ENCODE measurements at places on chromosomes 16 and 17.

DNA sequence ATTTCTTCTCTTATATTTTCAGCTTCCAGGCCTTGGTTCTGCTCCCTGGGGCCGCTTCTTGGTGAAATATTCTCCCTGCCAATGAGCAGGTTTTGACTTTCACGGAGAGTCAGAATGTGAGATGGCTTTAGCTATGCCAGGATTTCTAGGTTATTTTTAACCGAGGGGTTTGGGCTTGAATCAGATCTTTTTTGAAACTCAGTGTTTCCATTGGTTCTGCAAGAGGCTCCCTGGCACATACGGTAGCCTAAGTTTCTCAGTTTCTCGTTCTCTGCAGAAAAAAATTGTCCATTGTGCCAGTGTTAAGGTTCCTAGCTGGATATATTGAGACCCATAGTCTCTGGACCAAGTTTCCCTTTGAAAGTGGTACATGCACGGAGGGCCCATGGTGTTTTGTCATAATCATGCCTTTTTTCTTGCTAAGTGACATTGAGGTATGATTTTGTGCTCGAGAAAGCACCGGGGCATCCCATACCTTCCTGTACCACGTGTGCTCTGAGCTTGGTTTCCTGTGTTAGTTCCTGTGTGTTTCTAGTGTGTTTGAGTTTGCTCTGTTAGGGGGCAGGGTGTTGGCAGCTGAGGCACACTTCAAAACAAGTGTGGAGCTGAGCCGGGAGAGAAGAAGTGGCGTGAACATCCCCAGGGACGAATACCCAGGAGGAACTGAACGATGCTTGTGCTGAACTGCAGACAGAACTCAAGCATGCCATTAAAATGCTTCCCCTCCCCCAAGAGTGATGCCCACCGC lies 127.2 kb downstream of the HS3ST3B1 start:
- peak; percentile 73 for DNase-seq

GRCh38 chr17:47177261-47177660 lies 11.8 kb downstream of the CDC27 start:
- no peak for DNase-seq

DNA sequence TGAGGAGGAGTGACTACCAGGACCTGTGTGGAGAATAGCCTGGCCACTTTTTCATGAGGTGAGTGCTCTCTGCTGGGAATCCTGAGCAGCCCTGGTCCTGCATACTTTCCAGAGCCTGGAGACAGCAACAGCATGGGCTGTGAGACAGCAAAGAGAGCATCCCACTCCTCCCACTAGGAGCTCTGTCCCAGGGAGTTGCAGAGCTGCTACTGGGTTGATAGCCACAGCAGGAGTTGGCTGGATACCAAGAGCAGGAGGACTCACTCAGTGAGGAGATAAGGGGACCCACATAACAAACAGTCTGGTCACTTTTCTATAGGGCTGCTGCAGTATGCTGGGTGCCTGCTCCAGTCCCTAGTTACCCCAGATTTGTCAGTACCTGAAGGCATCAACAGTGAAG lies 439.3 kb upstream of the CDH8 start:
- DNase-seq, result no peak

GRCh38 chr16:83648347-83648746 lies 159.4 kb upstream of the HSBP1 start:
- DNase-seq, result no peak

DNA sequence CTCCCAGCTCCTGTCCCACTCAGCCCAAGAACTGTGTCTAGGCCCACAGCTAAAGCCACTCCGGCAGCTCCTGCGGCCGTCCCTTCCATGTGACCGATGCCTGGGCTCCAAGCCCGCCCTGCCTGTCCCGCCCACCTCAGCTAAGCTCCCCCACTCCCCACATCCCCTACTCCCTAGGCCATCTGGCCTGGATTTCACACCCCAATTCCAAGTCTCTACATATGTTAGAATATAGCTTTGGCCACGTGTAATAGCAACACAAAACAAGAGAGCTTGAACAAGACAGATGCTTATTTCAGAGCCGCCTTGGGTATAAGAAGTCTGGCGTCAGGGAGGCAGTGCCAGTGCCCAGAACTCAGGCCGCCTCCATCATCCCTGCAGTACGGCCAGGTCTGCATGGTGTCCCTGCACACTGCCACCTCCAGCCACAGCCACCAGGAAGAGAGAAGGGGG lies 30.0 kb upstream of the USP22 start:
- DNase-seq, result no peak

GRCh38 chr17:6575596-6575988 lies 19.2 kb upstream of the PITPNM3 start:
- no peak for DNase-seq

DNA sequence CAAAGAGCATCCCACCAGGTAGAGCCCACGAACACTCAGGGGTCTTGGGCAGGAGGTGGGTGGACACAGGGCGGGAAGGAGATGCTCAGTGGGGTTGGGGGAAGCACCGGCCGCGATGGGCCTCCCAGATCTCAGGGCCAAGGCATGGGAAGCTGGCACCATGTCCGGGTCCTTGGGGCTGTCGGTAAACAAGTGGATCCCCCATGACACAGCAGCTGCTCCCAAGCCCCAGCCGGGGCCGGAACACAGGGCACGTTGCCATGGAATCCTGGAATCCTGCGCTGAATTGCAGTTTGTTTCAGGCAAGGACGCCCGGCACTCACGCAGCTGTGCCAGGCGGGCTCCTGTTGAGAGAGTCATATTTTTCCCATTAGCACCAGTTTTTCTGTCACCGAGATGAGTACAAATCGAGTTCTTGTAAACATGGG lies 23.0 kb upstream of the CHMP6 start:
- no peak for DNase-seq

DNA sequence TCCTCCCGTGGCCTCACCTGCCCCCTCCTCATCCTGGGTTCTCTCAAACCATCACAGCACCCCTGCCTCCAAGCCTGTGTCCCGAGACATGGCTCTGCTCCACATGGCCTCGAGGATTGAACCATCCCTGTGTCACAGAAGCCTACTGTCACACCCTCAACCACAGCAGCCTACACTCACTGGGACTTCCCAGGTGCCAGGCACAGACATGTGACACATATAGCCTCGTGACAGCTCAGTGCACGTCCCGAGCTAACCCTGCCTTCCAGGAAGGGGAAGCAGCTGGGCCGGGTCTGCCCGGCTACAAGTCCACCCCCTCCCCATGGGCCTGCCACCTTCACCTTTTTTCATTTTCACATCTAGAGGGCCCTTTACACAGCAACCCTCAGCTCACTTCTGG lies 238.3 kb downstream of the CPPED1 start:
- no peak for DNase-seq

DNA sequence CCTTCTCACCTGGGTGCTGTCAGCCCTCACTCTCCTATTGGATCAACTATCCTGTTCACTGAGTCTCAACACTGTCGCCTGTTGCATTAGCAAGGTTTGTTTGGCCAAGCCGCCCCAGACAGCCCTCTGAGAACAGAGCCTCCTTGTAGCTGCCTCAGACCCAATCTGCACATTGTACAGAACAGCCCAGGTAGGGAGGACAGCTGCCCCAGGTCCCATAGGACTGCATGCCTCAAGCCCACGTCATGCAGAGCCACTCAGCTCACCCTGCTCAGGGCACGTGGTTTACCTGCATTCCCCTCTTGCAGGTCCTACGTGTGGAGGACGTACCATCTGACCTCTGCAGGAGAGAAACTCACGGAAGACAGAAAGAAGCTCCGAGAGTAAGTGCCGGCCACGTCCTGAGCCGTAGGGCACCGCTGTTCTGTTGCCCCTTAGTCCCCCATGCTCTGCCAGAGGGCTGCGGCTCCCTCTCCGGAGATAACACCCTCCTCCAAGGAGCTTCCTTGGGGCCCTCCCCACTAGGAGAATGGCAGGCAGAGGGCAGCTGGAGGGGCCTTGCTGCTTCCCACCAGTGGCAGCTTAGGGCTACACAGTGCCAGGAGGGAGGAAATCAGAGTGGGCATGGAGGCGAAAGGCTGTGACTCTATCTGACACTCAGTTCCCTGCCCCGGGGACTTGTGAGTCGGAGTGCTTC lies 2.8 kb downstream of the SNRNP25 start:
- no peak for DNase-seq

DNA sequence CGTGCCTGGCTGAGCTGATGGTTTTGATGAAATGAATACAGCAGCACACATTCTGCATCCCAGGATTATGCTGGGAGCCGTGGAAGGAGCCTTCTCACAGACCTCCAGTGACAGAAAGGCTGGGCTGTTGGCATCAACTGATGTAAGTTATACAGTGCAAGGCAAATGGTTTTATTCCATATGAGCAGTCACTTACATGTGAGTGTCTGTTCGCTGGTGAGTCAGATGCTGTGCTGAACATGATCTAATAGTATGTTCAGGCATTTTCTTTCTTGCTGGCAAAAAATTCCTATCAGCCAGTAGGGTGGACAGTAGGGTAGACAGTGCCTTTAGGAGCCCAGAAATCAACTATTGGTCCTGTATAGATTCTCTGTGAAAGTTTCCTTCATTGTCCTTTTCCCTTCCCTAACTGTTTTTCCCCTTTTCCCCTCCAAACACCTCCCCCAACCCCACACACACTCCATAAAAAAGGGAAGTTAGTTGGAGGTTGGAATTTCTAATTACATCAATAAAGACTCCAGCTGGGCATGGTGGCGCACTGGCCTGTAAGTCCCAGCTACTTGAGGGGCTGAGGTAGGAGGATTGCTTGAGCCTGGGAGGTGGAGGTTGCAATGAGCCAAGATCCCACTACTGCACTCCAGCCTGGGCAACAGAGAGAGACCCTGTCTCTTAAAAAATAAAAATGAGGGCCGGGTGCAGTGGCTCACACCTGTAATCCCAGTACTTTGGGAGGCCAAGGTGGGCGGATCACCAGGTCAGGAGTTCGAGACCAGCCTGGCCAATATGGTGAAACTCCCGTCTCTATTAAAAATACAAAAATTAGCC lies 36.2 kb downstream of the LDHD start:
- no peak for DNase-seq

DNA sequence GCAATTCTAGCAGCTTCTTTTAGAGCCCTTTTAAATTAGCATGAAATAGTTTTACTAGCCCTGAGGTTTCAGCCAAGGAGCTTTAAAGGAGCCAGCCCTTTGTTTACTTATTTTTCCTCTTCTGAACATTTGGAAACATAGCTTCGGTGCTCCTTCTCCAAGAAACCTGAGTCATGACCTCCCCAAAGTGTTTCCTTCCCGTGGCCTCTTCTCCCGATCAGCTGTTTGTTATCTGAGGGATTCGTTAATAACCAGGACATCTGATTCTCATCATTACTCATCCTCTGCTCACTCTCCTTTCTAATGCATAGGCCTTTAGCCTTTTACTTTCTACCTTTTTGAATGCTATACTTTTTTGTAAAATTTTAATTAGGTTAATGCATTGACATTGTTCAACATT lies 204.5 kb downstream of the WWOX start:
- DNase-seq, result no peak

DNA sequence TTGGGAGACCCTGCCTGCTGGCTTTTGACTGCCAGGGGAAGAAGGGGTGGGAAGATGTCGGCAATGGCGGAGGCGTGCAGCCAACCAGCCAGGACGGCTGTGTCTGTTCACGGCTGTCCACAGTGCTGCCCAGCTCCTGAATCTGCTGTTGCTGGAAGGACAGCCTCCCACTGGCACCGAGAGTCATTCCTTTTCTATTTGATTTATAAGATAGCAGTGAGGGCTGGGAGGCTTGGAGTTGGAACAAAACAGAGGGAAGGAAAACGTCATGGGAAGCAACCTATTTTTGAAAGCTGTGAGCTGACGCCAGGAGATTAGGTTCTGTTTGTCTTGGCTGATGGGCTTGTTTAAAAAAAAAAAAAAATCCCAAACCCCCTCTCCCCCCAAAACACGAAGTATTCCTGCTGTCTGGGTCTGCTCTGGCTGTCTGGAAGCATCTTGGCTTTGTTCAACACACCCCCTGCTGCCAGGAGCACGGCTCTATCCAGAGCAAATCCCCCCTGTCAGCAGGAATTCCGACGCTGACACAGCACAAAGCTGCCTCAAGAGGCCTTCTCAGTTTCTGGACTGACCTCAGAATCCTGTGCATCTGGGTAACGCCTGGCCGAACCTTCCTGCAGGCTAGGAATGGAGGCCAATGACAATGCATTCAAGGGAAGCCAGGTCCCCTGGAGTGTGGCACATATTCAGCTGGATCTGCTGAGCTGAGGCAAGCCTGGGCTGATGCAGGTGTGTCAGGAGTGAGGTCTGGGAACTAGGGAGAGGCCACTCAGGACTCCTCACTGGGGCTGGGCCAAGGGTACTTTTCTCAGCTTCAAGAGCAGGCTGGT lies 41.0 kb upstream of the SREBF1 start:
- DNase-seq, result no peak

DNA sequence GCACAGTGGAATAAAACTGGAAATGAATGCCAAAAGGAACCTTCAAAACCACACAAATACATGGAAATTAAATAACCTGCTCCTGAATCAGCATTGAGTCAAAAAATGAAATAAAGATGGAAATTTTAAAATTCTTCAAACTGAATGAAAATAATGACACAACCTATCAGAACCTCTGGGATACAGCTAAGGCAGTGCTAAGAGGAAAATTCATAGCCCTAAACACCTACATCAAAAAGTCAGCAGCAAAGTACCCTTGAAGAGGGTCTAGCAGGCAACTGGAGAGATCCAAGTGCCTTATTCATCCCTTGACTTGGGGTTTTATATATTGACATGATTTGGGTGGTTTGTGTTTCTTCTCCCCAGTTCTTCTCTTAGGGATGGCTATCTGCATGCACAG lies 294.1 kb downstream of the PMP22 start:
- DNase-seq, result no peak

DNA sequence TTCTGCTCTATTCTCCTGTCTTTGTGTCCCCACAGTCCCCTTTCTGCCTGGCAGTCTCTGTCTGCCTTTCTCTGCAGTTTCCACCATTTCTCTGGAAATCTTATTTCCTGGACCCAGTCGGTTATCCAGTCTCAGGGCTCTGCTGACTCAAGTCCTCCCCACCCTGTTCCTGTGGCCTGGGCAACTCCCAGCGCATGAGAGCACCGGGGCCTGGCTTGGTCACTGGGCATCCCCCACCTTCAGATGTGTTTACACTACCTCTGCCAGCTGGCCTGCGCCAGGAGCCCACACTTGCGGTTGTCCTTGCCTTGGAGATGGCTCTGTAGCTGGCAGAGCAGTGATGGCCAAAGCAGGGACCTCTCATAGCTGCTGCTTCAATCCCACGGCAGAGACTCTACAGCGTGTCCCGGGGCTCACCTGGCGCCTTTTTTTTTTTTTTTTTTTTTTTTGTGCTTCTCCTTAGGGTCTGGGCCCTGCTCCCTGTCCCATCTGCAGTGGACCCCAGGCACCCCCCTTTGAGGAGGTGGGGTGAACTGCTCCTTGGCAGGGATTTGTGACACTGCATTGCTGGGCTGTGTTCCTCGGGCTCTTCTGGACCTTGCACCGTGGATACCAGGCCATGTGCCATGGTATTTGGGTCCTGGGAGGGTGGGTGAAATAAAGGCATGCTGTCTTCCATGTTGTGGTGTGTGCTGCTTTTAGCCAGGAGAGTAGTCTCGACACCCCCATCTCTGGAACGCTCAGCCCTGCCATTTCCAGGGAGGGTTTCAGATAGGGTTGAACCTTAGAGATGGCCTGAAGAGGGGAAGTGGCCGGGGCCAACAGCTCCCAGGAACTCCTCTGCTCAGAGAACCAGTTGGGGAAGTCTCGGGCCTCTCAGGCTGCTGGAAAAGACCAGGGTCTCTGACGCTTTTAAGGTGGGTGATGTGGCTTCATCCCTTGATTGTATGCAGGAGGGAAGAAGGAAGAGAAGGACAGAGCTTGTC lies 17.5 kb downstream of the GUCY2D start:
- no peak for DNase-seq

Measured in stimulated activated naive B cell treated with anti-CD40 and anti-IgM and Interleukin-4, amounts not matched to agents 10 μg/mL and 1 μg/mL and 100 μg/mL, for 72 hours (primary cell).